ENCODE measurements at places on chromosomes 6 and 20.

DNA sequence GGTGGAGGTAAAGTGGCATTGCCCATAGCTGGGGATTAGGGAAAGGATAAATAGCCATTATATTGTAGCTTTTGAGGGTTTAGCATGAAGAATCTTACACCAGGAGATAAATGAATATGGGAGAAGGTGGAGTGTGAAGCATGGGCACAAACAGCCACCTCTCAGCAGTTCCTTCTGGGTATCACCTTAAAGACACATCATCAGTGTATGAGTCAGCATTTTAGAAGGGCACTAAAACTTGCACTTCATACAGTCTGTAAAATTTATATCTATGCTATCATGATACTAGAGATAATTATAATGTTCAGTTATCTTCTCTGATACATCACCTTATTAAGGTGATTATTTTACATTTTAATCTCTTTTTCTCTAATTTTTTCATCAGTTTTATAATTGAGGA, 25.3 kb downstream of the SLC35A1 start:
- no peak for DNase-seq

- DNase-seq = peak; percentile 59
Measured at GRCh38 chr6:98831057-98831958, 3.1 kb upstream of the POU3F2 start.

- no peak for DNase-seq
Measured at GRCh38 chr6:56580271-56580670, 62.4 kb downstream of the DST start.

GRCh38 chr20:34515484-34516246, 557 bp upstream of the DYNLRB1 start:
- peak; percentile 25 for DNase-seq

GRCh38 chr6:3835785-3836184, 13.4 kb upstream of the FAM50B start:
- DNase-seq = no peak

DNA sequence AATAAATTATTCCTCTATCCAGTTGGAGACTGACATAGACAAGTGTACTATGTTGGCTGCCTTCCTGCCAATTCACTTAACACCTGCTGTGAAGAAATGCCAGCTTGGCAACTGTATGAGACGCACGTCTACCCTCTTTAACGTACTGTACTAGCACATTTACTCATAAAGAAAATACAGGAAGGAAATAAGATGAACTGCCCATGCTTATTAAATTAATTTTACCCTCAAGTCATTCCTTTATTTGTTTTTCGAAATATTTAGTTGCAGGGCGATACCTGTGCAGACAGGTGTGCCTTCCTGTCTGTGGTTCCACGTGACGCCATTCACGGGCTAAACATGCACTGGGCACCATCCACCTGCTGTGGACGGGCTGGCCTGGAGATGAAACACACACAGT, 52.0 kb downstream of the PSMG4 start:
- no peak for DNase-seq

GRCh38 chr20:13041574-13042457, 33.0 kb downstream of the SPTLC3 start:
- DNase-seq = no peak

DNA sequence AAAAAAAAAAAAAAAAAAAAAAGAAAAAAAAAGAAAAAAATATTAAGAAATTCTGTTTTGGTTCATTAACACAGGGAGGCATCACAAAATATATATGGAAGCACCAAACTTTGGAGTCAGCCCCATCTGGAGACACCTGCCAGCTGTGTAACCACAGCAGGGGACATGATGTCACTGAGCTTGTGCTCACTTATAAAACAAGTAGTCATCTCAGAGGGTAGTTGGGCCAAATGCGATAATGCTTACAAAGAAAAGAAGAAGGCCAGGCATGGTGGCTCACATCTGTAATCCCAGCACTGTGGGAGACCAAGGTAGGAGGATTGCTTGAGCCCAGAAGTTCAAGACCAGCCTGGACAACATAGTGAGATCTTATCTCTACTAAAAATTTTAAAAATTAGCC, 1.1 kb upstream of the BNIP5 start:
- DNase-seq = no peak
